ENCODE measurements at places on chromosomes 4 and X. TPM values are rescaled to one million over a fixed set of nuclear protein-coding genes. Genes with fewer than 3 reads are reported as not detected.

Gene SYP
- 7.2 TPM for polyA plus RNA-seq

Gene RBM47
- 67.6 TPM for polyA plus RNA-seq

Gene ADGRG4
- not detected for polyA plus RNA-seq

Gene RBM46
- 0.12 TPM for polyA plus RNA-seq

Gene FAM47A
- not detected for polyA plus RNA-seq

Gene ENAM
- polyA plus RNA-seq: not detected

Gene GAK
- polyA plus RNA-seq: 50.3 TPM

Gene TTC29
- polyA plus RNA-seq: not detected

Gene ABCD1
- 3.1 TPM for polyA plus RNA-seq

Gene MAGEB6
- polyA plus RNA-seq: not detected

Gene INTS12
- 12.3 TPM for polyA plus RNA-seq

Gene RTL9
- polyA plus RNA-seq: 0.09 TPM

Gene STBD1
- 0.45 TPM for polyA plus RNA-seq

Gene SSX4
- 0.26 TPM for polyA plus RNA-seq

Gene EGF
- polyA plus RNA-seq: 2.4 TPM

Gene ZMAT1
- polyA plus RNA-seq: 0.83 TPM

Gene LRCH2
- polyA plus RNA-seq: 0.88 TPM

Gene F8A2
- polyA plus RNA-seq: not detected

Gene CYTL1
- 8.0 TPM for polyA plus RNA-seq

Gene SYNPO2
- polyA plus RNA-seq: 0.50 TPM

Gene ALB
- polyA plus RNA-seq: 0.12 TPM

Gene MMRN1
- not detected for polyA plus RNA-seq

Gene GUCY2F
- not detected for polyA plus RNA-seq

Gene FMR1
- polyA plus RNA-seq: 10.8 TPM

Gene GAGE2A
- polyA plus RNA-seq: not detected

Gene CLIC2
- polyA plus RNA-seq: 0.08 TPM

Gene COL4A5
- 30.2 TPM for polyA plus RNA-seq

Gene SPANXC
- not detected for polyA plus RNA-seq

Gene USP17L24
- polyA plus RNA-seq: not detected

Gene MRPL1
- polyA plus RNA-seq: 4.9 TPM

Gene PCYT1B
- polyA plus RNA-seq: 17.9 TPM

Gene S100G
- not detected for polyA plus RNA-seq
